ENCODE measurements at places on chromosomes 16 and 17.

DNA sequence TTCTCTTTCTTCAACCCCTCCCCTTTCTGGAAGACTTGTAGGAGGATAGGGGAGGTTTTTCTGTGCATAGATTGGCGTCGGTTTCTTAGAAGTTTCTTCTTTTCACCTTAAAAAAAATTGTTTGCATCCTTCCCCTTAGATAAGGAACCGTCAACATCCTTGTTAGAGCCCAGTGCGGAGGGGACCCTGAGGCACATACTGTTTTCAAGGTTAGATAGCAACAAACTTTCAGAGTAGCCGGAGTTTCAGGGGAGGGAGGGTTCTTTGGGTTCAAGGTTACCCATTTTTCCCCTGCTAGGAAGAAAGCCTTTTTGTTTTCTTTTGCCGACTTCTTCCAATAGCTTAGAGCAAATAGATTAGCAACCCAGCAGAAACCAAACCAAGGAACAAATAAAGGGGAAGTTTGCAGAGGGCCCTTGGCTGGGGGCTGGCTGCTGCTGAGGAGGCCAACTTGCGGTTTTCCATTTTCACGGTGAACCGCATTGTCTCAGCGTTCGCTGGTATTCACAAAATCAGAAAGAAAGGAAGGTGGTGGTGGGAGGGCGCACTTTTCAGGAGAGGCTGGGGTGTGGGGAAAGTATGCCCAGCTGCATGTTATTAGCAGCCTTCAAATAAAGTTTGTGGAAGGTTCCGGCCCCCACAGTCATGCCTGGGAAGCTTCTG, 28.8 kb downstream of the MSI2 start:
- peak; percentile 57 for DNase-seq

- no peak for DNase-seq
Observed at GRCh38 chr16:5064915-5065314, 841 bp downstream of the C16orf89 start.

- DNase-seq, result no peak
Observed at GRCh38 chr16:50183316-50183715, 30.2 kb downstream of the TENT4B start.

GRCh38 chr17:42183741-42184711, 1.2 kb downstream of the HCRT start:
- DNase-seq, result peak; percentile 80

DNA sequence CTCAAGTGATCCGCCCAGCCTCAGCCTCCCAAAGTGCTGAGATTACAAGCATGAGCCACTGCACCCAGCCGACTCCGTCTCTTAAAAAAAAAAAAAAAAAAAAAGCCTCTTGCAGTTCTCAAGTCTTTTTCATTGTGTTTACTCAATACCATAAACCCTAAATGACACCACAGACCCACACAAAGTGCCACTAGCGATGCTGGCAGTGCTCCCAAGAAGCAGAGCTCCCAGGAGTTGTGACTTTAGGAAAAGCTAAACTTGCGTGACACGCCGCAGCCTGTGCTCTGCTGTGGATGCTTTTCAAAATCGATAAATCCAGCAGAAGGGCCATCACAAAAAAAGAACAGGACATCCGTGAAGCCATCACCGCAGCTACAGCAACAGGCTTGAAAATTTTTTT, 114.7 kb downstream of the ANKRD11 start:
- no peak for DNase-seq

DNA sequence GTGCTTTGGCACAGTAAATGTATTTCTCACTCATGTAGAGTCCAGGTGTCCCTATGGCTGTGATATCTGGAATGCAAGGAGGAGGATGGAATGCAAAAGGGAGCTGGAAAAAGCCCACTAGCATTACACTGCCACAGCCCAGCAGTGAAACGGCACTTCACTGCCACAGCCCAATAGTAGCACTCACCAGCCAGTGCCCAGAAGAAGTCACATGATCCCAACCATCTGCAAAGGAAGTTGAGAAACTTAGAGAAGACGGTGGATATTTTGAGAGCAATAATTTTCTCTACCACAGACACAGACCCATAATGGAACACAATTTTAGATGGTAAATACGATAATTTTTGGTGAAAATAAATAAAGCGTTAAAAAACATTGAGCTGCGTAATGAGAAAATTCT, 51.8 kb downstream of the C16orf82 start:
- DNase-seq, result no peak

GRCh38 chr17:40427002-40427491, 9.4 kb upstream of the TOP2A start:
- DNase-seq, result no peak

DNA sequence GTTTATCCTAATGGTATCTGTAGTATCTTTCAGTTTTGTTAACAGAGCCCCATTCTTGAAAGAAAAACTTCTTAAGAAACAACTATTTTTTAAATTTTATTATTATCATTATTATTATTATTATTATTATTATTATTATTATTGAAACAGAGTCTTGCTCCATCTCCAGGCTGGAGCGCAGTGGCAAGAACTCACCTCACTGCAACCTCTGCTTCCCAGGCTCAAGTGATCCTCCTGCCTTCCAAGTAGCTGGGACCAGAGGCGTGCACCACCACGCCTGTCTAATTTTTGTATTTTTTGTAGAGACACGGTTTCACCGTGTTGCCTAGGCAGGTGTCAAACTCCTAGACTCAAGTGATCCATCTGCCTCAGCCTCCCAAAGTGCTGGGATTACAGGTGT, 23.4 kb downstream of the SUPT6H start:
- no peak for DNase-seq

GRCh38 chr17:299546-299945, 53.1 kb downstream of the RPH3AL start:
- DNase-seq, result no peak

DNA sequence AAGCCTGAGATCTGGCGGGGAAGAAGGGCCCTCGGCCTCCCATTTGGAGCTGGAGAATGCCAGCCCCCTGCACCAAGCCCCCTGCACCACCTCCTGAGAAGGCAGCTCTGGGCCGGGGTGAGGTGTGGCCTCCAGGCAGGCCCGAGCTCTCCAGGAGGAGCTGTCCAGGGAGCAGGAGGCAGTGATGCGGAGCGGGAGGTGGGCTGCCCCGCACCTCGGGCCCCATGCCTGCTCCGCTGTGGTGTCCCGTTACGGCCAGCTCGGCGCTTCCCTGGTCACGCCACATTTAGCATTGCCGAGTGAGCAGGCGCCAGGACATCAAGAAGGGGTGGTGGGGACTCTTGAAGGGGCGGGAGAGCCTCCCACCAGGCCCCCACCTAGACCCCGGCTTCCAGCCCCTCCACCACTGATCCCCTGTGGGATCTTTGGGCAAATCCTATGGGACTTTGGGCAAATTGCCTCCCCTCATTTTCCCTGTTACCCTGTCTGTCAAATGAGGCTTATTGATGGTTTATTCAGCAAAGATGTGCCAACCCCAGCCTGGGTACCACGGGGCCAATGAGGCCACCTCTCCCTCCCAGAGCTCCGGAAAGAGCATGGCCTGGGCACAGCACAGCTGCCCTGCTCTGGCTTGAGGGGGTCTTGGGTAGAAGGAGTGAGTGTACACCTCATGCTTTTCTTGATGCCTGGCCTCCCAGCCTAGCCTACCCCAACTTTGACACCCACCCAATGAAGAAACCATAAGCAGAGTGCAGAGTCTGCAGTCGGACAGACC, 15.3 kb downstream of the FOXN1 start:
- no peak for DNase-seq

GRCh38 chr16:82088483-82088882, 53.4 kb downstream of the HSD17B2 start:
- DNase-seq, result no peak

GRCh38 chr17:57662041-57662440, 83.1 kb downstream of the CCDC182 start:
- DNase-seq, result no peak

GRCh38 chr17:42683407-42684034, 1.2 kb downstream of the CNTNAP1 start:
- DNase-seq, result no peak

GRCh38 chr16:30615358-30616091, 5.3 kb upstream of the ZNF689 start:
- DNase-seq, result peak; percentile 67

DNA sequence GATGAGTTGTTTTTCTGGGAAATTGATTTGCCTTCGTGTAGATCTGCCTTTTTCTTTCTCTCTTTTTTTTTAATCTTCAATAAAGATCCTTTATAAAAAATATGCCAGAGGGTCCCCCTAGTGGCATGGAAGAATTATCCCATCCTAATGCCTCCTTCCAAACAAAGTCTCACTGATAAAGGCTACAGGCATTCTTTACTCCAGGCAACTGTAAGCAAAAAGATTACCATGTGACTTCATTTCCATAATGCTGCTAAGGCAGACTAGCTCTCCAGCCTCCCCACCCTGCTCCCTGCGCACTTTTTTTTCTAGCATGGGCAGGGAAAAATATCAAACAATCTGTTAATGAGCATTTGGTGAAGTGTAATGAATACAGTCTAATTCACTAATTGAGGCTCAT, 220.2 kb upstream of the CDH8 start:
- DNase-seq, result no peak

DNA sequence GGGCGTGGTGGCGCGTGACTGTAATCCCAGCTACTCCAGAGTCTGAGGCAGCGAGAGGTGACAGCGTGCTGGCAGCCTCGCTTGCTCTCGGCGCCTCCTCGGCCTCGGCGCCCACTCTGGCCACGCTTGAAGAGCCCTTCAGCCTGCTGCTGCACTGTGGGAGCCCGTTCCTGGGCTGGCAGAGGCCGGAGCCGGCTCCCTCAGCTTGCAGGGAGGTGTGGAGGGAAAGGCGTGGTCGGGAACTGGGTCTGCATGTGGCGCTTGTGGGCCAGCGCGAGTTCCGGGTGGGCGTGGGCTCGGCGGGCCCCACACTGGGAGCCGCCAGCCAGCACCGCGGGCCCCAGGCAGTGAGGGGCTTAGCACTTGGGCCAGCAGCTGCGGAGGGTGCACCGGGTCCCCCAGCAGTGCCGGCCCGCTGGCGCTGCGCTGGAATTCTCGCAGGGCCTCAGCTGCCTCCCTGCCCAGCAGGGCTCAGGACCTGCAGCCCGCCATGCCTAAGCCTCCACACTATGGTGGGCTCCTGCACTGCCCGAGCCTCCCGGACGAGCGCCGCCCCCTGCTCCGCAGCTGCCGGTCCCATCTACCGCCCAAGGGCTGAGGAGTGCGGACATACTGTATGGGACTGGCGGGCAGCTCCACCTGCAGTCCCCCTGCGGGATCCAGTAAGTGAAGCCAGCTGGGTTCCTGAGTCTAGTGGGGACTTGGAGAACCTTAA, 1093.3 kb upstream of the CDH8 start:
- DNase-seq, result no peak

GRCh38 chr17:29732613-29733012, 109.9 kb upstream of the CORO6 start:
- DNase-seq, result no peak

DNA sequence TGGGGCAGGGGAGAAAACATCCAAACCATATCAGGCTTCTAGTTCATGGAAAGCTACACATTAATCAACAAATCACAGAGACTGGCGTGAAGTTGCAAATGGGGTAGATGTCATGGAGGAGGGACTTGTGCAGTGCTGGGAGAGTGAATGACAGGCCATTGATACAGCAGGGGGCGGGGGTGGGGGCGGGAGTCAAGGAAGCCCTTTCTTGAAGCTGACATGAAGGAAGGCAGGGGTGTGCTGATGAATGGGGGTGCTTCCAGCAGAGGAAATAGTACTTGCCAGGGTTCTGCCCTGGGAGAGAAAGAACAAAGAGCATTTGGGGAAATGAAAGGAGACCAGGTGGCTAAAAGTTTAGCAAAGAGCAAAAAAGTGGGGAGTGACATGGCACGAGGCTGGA, 269.9 kb downstream of the SHISA9 start:
- no peak for DNase-seq

GRCh38 chr16:81520560-81521135, 76.0 kb downstream of the CMIP start:
- no peak for DNase-seq

GRCh38 chr16:19463468-19464315, 46.0 kb downstream of the TMC5 start:
- DNase-seq, result no peak

- DNase-seq, result no peak
Observed at GRCh38 chr16:72721981-72722380, 325.9 kb downstream of the ZFHX3 start.

GRCh38 chr16:58789351-58789750, 55.2 kb upstream of the GOT2 start:
- DNase-seq, result no peak

DNA sequence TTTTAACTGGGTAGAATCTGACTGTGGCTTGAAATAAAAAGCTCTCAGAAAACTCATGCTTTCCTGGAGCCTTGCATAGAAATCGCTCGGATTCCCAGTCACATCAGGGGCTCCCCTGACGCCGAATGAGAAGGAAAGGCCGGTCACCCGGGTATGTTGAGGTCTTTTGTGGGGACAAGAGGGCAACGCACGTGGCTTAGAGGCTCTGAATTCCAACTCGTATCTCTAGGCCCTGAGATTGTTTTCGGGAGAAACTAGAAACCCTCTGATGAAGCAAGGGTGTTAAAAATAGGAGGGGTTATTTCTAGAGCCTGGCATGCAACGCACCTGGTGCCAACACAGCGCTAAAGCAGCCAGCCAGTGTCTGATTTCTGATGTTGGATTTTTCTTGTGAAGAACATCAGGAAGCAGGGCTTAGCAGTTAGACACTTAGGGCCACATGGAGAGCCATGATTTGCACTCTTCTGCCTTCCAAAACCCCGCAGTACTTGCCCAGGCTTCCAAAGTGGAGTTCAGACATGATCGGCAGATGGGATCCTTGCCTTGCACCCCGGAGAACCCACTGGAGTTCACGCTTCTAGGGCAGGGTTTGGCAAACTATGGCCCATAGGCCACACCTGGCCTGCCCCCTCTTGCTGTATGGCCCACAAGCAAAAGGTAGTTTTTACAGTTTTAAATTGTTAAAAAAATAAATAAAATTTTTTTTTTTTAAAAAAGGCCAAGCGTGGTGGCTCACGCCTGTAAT, 12.6 kb downstream of the CACNG1 start:
- DNase-seq, result no peak

GRCh38 chr16:58352690-58353089, 39.6 kb upstream of the GINS3 start:
- DNase-seq, result no peak

DNA sequence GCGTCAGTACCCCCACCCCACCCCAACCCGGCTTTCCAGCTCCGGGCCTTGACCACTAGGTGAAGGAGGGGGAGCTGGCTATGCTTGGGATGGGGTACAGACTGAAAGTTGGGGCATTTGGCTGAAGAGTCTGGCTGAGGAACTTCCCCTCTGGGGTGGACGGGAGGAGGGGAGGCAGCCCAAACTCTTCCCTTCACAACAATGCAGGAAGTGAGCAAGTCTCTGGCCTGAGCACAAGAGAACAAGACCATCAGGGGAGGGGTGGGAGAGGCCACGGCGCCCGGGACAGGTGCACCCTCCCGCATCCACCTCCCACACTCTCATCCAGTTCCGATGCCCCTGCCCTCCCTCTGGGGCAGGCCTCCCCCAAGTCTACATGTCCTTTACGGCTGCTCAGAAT, 5.6 kb downstream of the USH1G start:
- DNase-seq, result no peak

All from stimulated activated CD8-positive, alpha-beta memory T cell treated with anti-CD3 and anti-CD28 coated beads, Interleukin-15, amount 100 ng/mL, for 48 hours (primary cell).